ENCODE measurements at places on chromosomes 6 and 20.

DNA sequence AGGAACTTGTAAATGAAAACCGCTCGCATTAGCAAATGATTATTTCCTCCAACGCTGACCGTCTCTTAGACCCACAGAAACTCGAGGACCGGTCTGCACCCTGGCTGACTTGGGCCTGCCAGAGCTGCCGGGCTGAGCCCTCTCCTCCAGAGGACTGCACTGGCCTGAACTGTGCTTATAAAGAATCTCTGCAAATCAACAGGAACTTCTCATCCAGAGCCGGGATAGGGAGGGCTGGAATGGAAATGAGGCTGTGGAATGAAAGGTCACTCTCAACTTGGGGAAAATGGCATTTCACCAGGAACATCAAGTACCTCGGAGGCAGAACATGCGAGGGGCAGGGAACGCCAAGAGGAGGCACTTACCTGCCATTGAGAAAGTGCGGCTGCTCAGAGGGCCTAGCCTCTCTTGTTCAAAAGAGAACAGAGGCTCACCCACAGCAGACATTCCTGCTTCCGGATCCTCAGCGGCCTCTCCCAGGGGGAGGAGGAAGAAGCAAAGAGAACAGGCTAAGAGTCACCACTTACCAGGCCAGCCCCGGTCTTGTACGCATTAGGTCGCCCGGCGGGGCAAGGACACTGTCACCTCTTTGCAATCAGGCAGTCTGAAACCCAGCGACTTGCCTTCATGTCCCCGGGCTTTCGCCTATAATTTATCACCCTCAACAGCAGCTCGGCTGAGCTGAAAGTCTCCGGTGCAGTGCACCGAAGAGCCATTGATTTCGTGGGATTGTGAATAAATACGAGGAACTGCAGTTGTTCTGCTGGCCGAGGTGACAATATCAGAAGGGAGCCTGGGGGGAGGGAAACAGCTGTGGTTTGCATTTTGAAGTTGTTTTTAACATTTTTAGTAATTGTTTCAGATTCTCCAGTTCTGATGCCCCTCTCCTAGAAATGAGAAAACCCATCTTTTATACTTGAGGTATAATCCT, 37.6 kb downstream of the ZMYND8 start:
- DNase-seq = peak; percentile 78

DNA sequence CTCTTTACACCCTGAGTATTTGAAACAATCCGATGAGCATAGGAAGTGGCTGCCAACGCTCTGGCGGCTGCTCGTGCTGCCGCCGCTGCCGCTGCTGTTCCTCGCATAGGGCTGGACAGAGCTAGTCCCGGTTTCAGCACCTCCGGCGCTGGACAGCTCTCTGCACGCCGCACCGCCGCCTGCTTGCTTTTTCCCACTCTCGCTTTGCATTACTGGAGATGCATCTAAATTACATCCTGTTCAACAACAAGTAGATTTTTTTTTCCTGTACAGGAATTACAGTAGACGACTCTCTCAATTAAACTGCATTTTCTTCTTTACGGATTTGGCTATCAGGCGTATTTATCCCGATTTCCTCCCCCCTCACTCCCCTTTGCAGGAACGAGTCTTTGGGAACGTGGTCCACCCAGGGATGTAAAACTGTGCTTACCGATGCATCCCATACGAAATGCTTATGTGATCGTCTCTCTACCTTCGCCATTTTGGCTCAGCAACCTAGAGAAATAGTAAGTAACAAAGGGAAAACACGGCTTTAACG, 563.8 kb downstream of the LMBRD1 start:
- peak; percentile 77 for DNase-seq

DNA sequence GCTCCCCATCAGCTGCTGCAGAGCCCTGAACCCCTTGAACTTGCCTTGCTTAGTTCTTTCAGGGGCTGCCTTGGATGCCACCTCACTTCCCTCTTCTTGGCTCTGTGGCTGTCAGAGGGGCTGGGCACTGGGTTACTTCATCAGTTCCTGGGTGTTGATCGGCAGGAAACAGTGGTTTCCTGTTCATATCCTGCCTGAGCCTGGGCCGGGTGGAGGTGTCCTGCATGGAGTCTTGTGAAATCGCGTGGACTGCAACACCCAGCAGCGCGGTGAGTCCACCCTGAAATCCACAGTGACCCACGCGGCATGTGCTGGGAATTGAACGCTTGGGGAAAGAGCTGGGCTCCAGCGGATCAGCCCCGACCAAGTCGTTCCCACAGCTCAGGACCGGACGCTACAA, 97.5 kb downstream of the CDH26 start:
- no peak for DNase-seq

DNA sequence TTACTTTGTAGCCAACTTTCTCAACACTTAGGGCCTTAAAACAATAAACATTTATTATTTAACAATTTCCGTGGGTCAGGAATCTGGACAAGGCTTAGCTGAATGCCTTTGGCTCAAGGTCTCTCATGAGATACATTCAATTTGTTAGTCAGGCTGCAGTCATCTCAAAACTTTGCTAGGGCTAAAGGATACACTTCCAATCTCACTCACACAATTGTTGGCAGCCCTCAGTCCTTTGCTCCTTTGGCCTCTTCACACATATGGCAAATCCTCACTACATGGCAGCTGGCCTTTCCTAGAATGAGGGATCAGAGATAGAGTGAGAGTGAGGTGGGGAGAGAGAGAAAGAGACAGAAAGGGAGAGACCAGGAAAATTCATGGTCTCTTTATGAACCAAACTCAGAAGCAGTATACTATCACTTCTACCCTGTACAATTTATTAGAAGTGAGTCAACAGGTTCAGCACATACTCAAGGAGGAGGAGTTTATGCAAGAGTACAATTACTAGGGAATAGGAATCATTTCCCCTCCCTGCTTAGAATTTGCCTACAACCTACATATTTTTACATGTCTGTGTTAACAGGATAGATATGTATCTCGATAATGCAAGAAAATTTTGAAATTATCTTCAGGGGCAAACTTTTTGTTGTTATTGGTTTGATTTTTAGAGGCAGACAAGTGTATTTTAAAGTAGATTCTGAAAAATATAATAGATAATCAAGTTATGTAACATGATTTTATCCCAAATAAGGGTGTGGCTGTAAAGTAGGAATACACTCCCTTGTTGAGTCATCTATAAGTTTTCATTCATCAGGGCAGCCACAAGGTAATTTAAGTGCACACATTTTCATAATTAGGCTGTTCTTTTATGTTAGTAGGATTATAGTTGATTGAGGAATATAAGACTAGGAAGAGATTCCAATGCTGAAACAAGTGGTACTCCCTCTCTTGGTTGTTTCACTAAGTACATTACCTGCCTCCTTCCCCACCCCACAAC, 85.9 kb upstream of the HMGCLL1 start:
- DNase-seq = no peak

GRCh38 chr6:111798281-111798725, 74.9 kb downstream of the FYN start:
- DNase-seq = no peak

- no peak for DNase-seq
Observed at GRCh38 chr20:6838181-6838826, 70.8 kb downstream of the BMP2 start.

GRCh38 chr20:10505827-10506226, 70.7 kb downstream of the SLX4IP start:
- no peak for DNase-seq

- DNase-seq = no peak
Observed at GRCh38 chr6:82894653-82895259, 170.9 kb downstream of the UBE3D start.

DNA sequence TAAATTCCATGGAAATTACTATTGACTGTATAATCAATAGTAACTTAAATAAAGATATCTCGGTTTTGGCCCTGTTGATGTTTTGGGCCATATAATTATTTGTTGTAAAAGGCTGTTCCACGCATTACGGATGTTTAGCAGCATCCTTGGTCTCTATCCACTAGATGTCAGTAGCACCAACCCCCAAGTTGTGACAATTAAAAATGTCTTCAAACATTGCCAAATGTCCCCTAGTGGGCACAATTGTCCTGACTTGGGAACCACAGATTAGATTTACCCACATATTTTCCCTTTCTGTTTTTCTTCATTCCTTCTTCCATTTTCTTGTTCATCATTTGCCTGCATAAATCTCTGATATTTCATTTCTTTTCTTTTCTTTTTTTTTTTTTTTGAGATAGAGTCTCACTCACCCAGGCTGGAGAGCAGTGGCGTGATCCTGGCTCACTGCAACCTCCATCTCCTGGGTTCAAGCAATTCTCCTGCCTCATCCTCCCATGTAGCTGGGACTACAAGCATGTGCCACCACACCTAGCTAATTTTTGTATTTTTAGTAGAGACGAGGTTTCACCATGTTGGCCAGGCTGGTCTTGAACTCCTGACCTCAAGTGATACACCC, 13.6 kb upstream of the WFDC8 start:
- no peak for DNase-seq

DNA sequence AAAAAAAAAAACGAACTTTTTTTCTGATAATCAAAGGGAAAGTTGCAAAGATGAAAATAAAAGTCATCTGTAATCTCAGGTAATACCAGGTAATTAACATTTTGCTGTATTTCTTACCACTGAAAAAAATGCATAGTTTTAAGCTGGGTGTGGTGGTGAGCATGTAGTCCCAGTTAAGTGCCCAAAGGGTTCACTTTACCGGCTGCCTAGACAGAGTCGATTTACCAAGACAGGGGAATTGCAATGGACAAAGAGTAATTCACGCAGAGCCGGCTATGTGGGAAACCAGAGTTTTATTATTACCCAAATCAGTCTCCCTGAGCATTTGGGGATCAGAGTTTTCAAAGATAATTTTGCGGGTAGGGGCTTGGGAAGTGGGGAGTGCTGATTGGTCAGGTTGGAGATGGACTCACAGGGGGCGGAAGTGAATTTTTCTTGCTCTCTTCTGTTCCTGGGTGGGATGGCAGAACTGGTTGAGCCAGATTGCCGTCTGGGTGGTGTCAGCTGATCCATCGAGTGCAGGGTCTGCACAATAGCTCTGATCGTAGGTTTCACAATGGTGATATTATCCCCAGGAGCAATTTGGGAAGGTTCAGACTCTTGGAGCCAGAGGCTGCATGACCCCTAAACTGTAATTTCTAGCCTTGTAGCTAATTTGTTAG, 51.9 kb downstream of the RPF2 start:
- DNase-seq = peak; percentile 8

- DNase-seq = no peak
Observed at GRCh38 chr6:120493505-120493904, 840.8 kb downstream of the TBC1D32 start.

GRCh38 chr6:26432627-26433201, 7.6 kb upstream of the BTN3A3 start:
- peak; percentile 2 for DNase-seq

DNA sequence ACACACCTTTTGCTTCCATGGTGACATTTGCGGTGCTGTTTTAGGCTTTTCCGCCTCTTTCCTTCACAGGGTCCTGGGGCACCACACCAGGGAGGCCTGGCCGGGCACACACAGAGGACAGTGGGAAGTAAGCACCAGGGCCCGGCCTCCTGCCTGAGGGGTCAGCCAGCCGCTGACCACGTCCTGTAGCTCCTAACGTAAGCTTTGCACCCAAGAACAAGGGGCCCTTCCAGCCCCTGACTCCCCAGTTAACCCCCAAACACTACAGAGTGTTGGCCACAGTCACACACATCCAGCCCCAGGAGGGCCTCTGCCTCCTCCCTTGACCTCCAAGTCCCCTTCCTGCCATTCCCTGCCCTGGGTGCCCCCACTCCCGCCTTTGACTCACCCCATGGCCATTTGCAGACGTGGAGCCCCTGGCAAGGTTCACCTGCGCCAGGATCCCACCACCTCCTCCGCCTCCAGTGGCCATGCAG, 54.7 kb downstream of the YTHDF1 start:
- DNase-seq = no peak

- no peak for DNase-seq
Observed at GRCh38 chr20:38216746-38217595, 43.6 kb downstream of the KIAA1755 start.

GRCh38 chr20:1391640-1392442, 1.0 kb downstream of the FKBP1A start:
- no peak for DNase-seq

DNA sequence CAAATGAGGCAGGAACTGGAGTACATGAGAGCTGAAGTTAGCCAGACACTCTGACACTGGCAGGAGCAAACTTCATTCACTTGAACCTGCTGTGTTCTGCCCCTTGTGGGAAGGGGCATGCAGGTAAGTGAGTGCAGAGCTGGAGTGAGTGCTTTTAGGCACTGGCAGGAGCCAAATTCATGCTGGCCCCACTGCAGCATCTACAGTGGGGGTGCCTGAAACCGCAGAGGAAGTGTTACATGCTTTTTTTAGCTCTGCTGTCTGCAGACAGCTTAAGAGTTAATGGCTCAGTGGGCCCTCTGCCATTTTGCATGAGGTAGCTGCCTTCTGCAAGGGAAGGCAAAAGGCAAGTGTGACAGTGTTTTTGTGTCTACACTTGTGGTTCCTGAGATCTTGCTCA, 167.9 kb upstream of the SYNCRIP start:
- no peak for DNase-seq

GRCh38 chr20:31568773-31569162, 36.3 kb upstream of the ID1 start:
- no peak for DNase-seq

DNA sequence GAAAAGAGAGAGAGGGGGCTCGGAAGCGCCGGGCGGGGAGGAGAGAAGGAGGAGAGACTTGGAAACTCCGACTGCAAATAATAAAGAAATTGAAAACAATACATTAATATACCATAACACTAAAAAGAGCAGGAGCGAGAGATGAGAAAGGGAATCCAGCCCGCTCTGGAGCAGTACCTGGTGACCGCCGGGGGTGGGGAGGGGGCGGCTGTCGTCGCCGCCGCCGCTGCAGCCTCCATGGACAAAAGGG, 338 bp downstream of the E2F3 start:
- DNase-seq = peak; percentile 36

DNA sequence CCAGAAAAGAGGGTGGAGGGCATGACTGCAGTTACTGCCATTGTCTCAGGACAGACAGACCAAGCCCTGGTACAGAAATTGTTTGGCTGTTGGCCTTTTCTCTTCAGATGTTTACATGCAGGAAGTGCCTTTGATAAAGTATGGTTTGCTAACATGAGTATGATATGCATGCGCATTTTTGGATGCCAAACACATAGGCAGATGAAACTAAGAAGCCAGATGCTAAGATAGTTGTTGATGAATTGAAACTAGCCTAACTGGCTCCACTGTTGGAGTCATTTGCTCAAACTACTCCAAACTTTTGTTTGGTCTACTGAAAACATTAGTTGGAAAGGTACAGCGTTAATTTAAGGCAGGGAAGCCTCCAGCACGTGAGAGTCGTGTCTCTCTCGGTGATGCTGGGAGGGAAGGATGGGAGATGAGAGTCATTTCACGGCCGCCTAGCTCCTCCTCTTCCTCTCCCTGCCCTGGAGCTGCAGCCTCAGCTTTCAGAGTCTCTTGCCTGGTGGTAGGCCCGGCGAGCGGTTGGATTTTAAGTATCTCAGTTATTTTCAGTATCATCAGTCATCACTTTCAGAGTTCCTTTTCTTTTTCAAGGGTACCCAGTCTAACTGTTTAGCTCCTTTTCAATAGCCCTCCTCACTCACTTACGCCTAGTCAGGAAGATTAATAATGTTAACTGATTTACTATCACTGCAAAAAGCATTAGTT, 29.7 kb downstream of the RREB1 start:
- no peak for DNase-seq

- DNase-seq = no peak
Observed at GRCh38 chr20:4193069-4193452, 177.7 kb upstream of the RNF24 start.

GRCh38 chr6:16583144-16583762, 178.0 kb downstream of the ATXN1 start:
- DNase-seq = no peak

GRCh38 chr6:39166912-39167290, 51.9 kb upstream of the SAYSD1 start:
- DNase-seq = no peak

GRCh38 chr6:88183471-88183870, 17.3 kb upstream of the CNR1 start:
- DNase-seq = no peak
